SK-N-SH (cell line): ENCODE measurements at places on chromosomes 4 and X. TPM values are rescaled to one million over a fixed set of nuclear protein-coding genes. Genes with fewer than 3 reads are reported as not detected.

The KLHL13 gene
- polyA plus RNA-seq = 19.5 and 27.6 TPM in 2 replicates

GRCh38 chrX:24676403-24677024 lies 17.2 kb upstream of the POLA1 start:
- H3K4me3 ChIP-seq = no peak overlapping the region
- no peaks in the 10 kb centered on the region for H3K36me3 ChIP-seq
- H3K4me1 ChIP-seq = no peaks in the 10 kb centered on the region
- H3K27ac ChIP-seq = no peak overlapping the region
- H3K27me3 ChIP-seq = no peaks in the 10 kb centered on the region; the same call in 1 of the 2 replicates

The MBTPS2 gene
- polyA plus RNA-seq = 21.6 and 24.8 TPM in 2 replicates

DNA sequence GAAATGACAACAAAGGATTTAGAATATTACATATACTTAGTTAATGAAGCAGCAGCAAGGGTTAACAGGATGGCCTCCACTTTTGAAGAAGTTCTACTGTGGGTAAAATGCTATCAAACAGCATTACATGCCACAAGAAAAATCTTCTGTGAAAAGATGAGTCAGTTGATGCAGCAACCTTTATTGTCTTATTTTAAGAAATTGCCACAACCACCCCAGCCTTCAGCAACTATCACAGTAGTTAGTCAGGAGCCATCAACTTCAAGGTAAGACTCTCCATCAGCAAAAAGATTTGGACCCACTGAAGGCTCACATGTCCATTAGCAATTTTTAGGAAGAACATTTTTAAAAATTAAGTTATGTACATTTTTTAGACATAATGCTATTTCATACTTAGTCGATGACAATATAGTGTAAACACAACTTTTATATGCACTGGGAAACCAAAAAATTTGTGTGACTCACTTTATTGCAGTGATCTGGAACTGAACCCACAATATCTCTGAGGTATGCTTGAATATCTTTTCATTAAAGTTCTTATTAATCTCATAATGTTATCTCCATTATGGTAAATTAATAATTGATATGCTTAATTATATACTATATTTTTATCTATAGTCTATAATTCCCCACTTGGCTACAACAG lies 81.2 kb downstream of the SPCS3 start:
- no peak overlapping the region; the same call in 1 of the 2 replicates for H3K27ac ChIP-seq
- H3K36me3 ChIP-seq = peaks cover 3% of the 10 kb centered on the region
- H3K27me3 ChIP-seq = no peaks in the 10 kb centered on the region
- DNase-seq = no peak
- H3K4me3 ChIP-seq = no peak overlapping the region

- no peaks in the 10 kb centered on the region for H3K4me1 ChIP-seq
- H3K27me3 ChIP-seq = no peaks in the 10 kb centered on the region
- no peaks in the 10 kb centered on the region for H3K36me3 ChIP-seq
- no peak overlapping the region for H3K4me3 ChIP-seq
Observed at GRCh38 chr4:58658701-58659100, 1548.5 kb upstream of the IGFBP7 start.

DNA sequence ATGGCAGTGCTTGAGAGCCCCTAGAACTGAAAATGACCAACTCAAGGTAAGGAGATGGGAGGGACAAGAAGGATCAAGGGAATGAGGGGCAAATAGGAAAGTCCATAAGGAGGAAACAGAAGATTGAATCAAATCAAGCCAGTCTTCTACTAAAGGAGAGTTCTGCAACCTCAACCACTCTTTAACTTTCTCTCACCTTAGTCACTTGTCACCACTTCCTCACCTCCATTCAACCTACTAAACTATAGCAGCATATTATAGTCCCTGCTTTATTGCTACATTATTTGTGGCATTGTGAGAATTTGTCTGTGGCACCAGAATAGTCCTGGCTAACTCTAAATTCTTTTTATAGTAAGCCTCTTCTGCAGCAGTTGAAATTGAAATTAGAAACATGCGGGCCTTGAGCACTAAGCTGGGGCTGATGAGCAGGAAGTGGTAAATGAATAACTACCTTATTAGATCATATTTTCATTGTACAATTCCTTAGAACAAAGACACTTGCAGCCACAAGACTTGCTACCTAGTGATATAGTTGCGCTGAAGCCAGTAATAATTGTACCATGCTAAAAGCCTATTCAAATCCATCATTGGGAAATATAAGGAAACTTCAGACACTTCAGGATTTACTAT lies 336.9 kb downstream of the ZNF674 start:
- H3K4me3 ChIP-seq = no peak overlapping the region
- no peak for DNase-seq
- no peaks in the 10 kb centered on the region for H3K36me3 ChIP-seq
- H3K4me1 ChIP-seq = no peaks in the 10 kb centered on the region
- peak overlapping the region; percentile 72; the same call in 1 of the 2 replicates for H3K27ac ChIP-seq
- no peaks in the 10 kb centered on the region; the same call in 1 of the 2 replicates for H3K27me3 ChIP-seq

The ERCC6L gene
- polyA plus RNA-seq = 1.5 and 1.8 TPM in 2 replicates

The RAB40A gene
- 0.30 and 0.58 TPM in 2 replicates for polyA plus RNA-seq

DNA sequence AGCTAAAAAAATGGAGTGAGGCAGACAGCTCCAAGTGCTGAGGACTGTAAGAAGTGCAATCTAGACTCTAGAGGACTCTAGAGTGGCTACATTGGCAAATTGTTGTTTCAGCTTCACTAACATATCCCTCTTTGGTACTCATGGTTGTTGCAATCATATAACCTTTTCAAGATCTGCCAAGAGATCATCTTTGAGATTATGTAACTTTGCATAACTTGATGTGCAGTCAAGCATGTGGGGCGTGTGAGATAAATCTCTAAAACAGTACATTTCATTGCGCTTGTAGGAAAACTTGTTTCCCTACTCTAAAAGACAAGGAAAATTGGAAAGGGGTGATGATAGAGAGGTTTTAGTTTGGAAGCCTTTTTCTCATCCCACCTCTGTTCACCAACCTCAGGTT lies 11.2 kb upstream of the BRS3 start:
- H3K27me3 ChIP-seq = no peaks in the 10 kb centered on the region; the same call in 1 of the 2 replicates
- no peaks in the 10 kb centered on the region for H3K4me1 ChIP-seq
- no peak overlapping the region for H3K27ac ChIP-seq
- H3K36me3 ChIP-seq = no peaks in the 10 kb centered on the region

DNA sequence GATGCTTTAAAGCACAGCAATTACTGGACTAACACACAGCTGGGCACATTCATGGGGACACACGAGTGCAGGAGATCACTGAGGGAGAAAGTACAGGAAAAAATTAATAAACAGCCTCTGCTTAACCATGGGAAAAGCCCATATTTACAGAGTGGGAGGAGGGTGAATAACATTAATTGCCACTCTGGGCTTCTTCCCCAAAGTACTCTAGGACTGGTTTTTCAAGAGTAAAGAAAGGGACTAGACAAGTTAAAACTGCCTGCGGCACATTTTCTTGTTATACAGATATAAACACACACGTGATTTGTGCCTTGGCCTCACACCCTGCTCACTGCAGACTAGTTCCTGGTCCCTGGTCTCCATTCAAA lies 179.7 kb upstream of the TET2 start:
- no peaks in the 10 kb centered on the region for H3K36me3 ChIP-seq
- no peak overlapping the region for H3K4me3 ChIP-seq
- no peaks in the 10 kb centered on the region for H3K4me1 ChIP-seq
- no peak overlapping the region for H3K27ac ChIP-seq
- no peaks in the 10 kb centered on the region for H3K27me3 ChIP-seq

- no peak overlapping the region for H3K4me3 ChIP-seq
- H3K4me1 ChIP-seq = no peaks in the 10 kb centered on the region
- peak; percentile 1 for DNase-seq
- no peaks in the 10 kb centered on the region for H3K36me3 ChIP-seq
- no peak overlapping the region for H3K27ac ChIP-seq
- no peaks in the 10 kb centered on the region; the same call in 1 of the 2 replicates for H3K27me3 ChIP-seq
Observed at GRCh38 chr4:36159208-36159607, 85.1 kb downstream of the ARAP2 start.

GRCh38 chr4:189659287-189659686 lies 281.4 kb upstream of the FRG1 start:
- H3K27ac ChIP-seq = no peak overlapping the region
- no peak overlapping the region for H3K4me3 ChIP-seq
- DNase-seq = no peak
- no peaks in the 10 kb centered on the region for H3K36me3 ChIP-seq
- no peaks in the 10 kb centered on the region for H3K27me3 ChIP-seq
- no peaks in the 10 kb centered on the region for H3K4me1 ChIP-seq

- no peak for DNase-seq
- H3K27ac ChIP-seq = no peak overlapping the region; the same call in 1 of the 2 replicates
- H3K36me3 ChIP-seq = no peaks in the 10 kb centered on the region
- no peak overlapping the region for H3K4me3 ChIP-seq
- peaks cover 30% of the 10 kb centered on the region for H3K4me1 ChIP-seq
Observed at GRCh38 chr4:53000560-53000959, 138.4 kb downstream of the RASL11B start.

GRCh38 chr4:8738471-8738931 lies 133.1 kb downstream of the HMX1 start:
- no peak overlapping the region for H3K27ac ChIP-seq
- H3K36me3 ChIP-seq = no peaks in the 10 kb centered on the region
- H3K4me3 ChIP-seq = no peak overlapping the region
- H3K4me1 ChIP-seq = no peaks in the 10 kb centered on the region
- DNase-seq = peak; percentile 12

DNA sequence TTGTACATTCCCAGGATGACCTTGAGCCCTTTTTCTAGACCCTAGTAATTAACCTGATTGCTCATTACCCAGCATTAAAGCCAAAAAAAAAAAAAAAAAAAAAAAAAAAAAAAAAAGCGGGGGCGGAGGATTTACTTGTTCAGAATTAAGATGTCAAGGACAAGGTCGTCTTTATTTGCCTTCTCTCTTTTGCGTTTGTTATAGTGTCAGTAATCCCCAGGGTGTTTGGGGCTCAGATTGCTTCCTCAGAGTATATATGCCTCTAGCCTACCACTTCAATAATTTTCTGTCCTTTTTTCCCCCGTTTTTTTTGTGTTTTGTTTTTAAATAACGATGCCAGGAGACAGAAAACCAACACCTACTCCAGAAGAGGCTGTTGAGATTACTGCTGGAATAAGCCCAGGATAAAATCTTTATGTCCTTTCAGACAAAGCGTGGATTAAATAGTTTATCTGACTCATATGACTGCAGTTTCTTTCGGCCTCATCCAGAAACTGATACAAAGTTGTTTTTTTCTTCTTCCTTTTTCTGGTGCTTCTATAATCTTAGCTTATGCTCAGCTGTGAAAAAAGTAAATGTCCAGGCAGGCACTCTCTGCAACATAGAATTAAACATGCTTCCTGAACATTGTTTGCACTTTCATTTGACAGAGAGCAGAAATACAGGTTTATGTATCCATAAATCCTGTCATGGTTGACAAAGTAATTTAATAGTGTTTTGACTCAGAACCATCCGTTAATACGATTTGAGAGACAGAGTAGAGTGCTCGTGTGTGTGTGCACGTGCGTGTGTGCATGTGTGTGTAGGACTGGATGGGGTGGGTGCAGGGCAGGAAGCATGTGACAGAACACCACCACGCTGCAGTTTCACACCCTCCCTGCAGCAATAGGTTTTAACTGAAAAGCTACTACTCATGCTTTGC lies 138.6 kb downstream of the AFF1 start:
- no peak overlapping the region for H3K4me3 ChIP-seq
- H3K27me3 ChIP-seq = no peaks in the 10 kb centered on the region
- peak overlapping the region; percentile 24; the same call in 1 of the 2 replicates for H3K27ac ChIP-seq
- peaks cover 14% of the 10 kb centered on the region for H3K4me1 ChIP-seq
- DNase-seq = peak; percentile 41

The USP38 gene
- polyA plus RNA-seq = 4.3 and 6.3 TPM in 2 replicates

The TRIM61 gene
- not detected in 2 replicates for polyA plus RNA-seq

GRCh38 chrX:48306175-48306574 lies 50.3 kb downstream of the SSX3 start:
- no peak for DNase-seq
- no peak overlapping the region for H3K4me3 ChIP-seq
- H3K4me1 ChIP-seq = no peaks in the 10 kb centered on the region
- H3K36me3 ChIP-seq = no peaks in the 10 kb centered on the region
- H3K27me3 ChIP-seq = no peaks in the 10 kb centered on the region; the same call in 1 of the 2 replicates
- no peak overlapping the region for H3K27ac ChIP-seq

The IL21 gene
- not detected in 2 replicates for polyA plus RNA-seq

DNA sequence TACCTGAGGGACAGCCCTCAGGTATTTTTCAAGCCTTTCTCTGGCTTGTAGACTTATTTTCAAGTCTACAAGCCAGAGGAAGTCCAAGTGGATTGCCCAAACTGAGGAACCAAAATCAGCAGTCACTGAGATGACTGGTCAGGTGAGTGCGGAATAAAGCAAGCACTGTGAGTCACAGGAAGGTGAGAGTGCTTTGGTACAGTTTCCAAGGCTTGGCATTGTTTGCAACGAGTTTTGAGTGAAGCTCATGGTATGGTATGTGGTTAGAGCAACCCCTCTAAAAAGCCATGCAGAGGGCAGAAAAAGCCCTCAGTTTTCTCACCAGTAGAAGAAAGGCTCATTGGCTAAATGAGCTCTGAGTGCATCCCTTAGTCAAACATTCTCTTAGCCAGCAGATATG lies 112.8 kb upstream of the EOLA2 start:
- H3K27ac ChIP-seq = no peak overlapping the region
- DNase-seq = no peak
- no peak overlapping the region for H3K4me3 ChIP-seq
- no peaks in the 10 kb centered on the region for H3K36me3 ChIP-seq
- no peaks in the 10 kb centered on the region for H3K4me1 ChIP-seq

The MAGEA6 gene
- 63.1 and 78.8 TPM in 2 replicates for polyA plus RNA-seq
